ENCODE measurements at places on chromosomes 4 and X.

GRCh38 chr4:188976644-188977115, 837.4 kb downstream of the TRIML1 start:
- no peak for DNase-seq

DNA sequence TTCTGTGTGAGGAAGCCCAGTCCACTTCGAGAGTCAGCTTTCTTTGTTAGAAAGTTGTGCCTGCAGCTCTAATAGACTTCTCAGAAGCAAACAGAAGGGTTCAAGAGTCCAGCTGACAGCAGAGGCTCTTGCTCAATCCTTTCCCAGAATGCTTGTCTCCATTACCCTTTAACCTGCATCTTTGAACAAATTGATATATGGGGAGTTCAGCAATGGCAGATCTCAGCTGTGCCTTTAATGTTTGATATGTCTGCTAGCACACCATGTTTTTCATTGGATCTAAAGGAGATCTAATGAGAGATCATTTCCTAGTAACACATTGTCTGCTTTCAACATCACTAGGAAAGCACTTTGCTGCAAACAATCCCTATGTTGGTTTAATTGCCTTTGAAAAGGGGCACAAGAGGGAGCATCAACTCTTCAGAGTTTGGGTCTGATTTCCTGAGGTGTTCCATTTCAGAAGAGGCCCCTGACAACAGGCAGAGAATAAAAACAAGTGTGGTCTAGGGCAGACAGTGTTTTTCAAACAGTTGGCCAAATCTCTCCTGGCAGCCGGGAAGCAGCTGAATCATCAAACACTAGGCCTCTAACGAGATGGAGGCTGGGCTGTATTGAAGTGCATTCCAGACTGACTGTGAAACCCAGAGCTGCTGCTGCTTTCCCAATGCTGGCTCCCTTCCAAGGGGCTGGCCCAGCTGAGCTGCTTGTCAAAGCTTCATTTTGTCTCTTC, 55.5 kb downstream of the LUZP4 start:
- DNase-seq = no peak

- DNase-seq = no peak
Observed at GRCh38 chr4:3227878-3228675, 20.9 kb upstream of the MSANTD1 start.

- DNase-seq = no peak
Observed at GRCh38 chrX:150897421-150898320, 797 bp downstream of the CD99L2 start.

- DNase-seq = no peak
Observed at GRCh38 chr4:88791274-88791673, 93.6 kb upstream of the NAP1L5 start.

GRCh38 chr4:186266729-186267456, 904 bp downstream of the F11 start:
- DNase-seq = no peak

DNA sequence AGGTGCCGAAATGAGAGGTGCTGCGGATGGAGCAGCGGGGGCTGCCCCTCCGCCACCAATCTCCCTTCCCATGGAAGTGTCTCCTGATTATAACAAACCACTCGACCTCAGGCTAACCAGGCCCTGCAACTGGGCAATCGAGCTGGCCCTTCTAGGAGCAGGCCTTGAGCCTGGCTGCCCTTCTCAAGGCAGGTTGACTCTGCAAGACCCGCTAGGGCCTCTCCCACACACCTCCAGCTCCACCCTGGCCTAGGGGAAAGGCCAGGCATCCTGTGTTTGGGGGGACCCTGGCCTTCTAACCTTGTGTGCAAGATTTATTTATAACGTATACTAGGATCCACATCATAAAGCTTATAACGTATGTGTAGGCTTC, 3.7 kb upstream of the BCOR start:
- DNase-seq = no peak

GRCh38 chrX:10828640-10829039, 208.3 kb upstream of the MID1 start:
- DNase-seq = no peak

DNA sequence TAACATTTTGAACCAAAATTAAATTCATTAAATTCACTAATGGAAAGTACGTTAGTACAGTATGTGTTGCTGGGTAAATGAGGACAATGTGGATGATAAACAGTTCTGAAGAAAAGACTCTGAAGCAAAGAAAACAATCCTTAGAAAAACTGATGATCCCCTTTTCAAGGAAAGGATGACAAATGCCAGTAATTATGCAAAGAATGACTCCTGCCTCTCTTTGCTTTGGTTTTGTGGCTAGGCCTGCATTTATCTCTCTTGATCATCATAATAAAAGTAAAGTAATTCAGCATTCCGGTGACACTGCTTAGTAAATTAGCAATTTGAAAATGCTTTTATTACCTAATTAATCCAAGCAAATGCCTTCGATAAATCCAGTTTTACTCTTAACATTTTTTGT, 652.2 kb upstream of the DIPK2B start:
- no peak for DNase-seq
